CD4-positive, alpha-beta T cell treated with Interleukin-10 for 1 hour (primary cell): ENCODE measurements at places on chromosomes 5 and 9.
A peak's percentile ranks its signal among the peaks of the same experiment; 100 is the strongest.

GRCh38 chr5:116573279-116573701 is 1.3 kb downstream of the SEMA6A start:
- DNase-seq: no peak

- DNase-seq: no peak
Observed at GRCh38 chr9:108535526-108535925, 320.3 kb downstream of the ACTL7B start.

- no peak for DNase-seq
Observed at GRCh38 chr9:99411068-99411467, 189.0 kb downstream of the SEC61B start.

DNA sequence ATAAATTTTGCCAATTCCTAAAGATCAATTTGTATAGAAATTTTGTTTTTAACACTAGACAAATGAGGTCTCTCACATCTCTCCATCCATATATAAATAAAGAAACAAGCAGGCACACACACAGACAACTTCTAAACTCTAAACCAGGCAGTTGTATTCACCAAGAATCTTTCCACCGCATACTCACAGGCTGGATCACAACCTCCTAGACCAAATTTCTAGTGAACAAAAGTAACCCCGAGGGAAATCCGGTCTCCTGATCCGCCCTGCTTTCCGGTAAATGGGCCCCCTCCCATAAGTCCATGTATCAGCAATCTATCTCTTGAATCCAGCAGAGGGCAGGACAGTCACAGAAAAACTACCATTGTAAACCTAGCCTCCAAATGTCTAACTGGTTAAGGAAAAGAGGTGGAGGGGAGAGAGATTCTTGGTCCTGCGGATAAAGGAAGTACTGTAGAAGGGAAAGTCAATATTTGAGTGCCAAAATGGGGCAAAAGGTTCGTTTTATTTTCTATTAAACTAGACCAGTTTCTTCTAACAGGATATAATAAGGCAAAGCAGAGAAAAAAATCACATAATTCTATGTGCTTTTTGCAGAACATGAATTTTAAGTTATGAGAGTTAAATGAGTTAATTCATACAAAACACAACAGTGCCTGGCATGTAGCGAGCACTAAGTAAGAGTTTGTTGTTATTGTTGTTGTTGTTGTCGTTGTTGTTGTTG is 4.8 kb upstream of the SMU1 start:
- peak; percentile 88 for DNase-seq

- no peak for DNase-seq
Observed at GRCh38 chr5:135608361-135608760, 29.6 kb upstream of the CXCL14 start.

GRCh38 chr5:168426007-168426863 is 60.0 kb upstream of the RARS1 start:
- no peak for DNase-seq

DNA sequence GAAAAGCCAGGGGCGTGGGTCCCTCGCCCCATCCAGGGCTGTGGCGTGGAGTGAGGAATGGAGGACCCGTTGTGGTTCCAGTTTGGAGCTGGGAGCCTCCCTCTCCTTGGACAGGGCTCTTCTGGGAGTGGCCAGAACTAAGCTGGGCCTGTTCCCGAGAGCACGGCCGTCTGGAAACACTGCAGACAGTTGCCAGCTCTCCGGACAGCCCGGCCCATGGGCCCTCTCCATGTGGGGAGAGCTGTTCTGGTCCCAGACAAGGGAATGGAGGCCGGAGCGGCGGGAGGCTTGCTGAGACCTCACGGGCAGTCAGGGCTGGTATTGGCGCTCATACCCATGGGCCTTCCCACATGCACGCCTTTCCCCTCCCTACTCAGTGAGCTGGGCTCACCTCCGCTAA is 45.2 kb upstream of the FCN2 start:
- DNase-seq: no peak
